ENCODE measurements at places on chromosomes 4 and X. TPM values are rescaled to one million over a fixed set of nuclear protein-coding genes. Genes with fewer than 3 reads are reported as not detected.

DNA sequence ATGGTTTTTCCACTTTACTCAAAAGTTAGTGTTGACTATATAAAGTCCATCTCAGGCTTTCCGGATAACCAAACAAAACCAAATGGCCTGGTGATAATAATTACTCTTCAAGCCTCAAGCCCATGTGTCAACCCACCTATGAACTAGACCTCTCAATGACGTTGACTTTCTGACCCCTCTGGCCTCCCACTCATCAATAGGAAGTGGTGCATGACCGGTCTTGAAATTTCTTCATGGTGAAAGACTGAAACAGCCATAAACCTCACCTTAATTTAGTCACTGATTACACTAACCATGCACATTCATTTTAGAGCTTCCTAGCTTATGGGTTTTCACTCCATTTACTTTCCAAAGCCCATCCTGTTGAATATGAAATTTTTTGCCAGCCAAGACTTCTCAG, 276.0 kb downstream of the KLHL13 start:
- DNase-seq = no peak

PF4V1 gene
- total RNA-seq = not detected

GRCh38 chr4:125382995-125383394, 68.2 kb downstream of the FAT4 start:
- no peak for DNase-seq

DNA sequence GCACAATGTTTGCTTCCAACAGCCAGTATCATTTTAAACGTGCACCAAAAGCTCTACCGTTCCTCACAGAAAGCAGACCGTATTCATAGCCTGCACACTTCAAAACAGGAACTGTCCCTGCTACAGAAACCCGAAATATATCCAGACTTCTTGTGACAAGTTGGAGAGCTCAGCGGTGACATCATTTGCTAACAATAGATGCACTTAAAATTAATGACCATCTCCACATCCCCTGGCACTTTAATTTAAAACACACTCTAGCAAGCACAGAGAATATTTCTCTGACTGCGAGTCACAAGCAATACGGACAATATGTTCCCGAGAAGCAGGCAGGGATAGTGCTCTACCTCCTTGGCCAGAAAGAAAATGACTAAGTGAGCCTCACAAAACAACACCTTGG, 2.5 kb downstream of the NYX start:
- DNase-seq = no peak

CFAP99 gene
- not detected for total RNA-seq

DNA sequence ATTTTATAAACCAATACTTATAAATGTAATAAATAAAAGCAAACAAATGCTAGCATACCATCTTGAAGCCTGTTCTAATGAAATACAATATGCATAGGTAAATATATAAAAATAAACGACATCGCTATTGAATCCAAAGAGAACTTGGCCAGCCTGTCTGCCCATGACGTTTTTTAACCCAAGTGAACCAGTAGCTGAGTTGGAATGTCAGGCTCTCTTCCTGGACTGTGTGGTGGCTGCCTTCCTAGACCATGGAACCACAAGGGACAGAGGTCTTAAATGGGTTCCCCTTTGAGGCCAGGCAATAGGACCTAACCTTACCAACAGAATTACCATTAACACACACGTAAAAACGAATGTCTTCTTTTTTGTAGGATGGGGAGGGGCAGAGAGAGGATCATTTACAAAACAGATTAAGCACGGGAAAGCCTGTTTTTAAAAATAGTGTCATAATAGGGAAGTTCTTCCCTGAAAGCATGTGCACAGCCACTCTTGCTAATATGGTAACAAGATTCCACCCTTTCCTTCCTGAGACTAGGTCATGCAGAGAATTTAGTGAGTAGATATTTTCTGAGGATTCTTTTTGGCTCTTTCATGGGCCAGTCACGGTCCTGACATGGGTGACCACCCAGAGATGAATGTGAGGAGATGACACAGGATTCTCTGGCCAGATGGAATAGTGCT, 69.4 kb upstream of the ACSL1 start:
- DNase-seq = no peak

Data from H1 (cell line).